ENCODE measurements at places on chromosomes 16 and 17. TPM values are rescaled to one million over a fixed set of nuclear protein-coding genes. Genes with fewer than 3 reads are reported as not detected.

FNDC8 gene
- not detected for total RNA-seq

TMEM114 gene
- total RNA-seq, result not detected

TVP23A gene
- total RNA-seq, result not detected

SLC22A31 gene
- 8.4 TPM for total RNA-seq

SYNGR3 gene
- 2.8 TPM for total RNA-seq

CD300E gene
- total RNA-seq, result not detected

RRAD gene
- 1.2 TPM for total RNA-seq

SLC47A1 gene
- 0.15 TPM for total RNA-seq

IRX3 gene
- total RNA-seq, result not detected

- H3K36me3 ChIP-seq, result no peaks in the 10 kb centered on the region
- peak overlapping the region; percentile 92 for H3K27ac ChIP-seq
- H3K27me3 ChIP-seq, result no peaks in the 10 kb centered on the region
- H3K4me1 ChIP-seq, result peaks cover 19% of the 10 kb centered on the region
- DNase-seq, result peak; percentile 88
- peak overlapping the region; percentile 51 for H3K4me3 ChIP-seq
Measured at GRCh38 chr17:7803981-7804380, 30.0 kb upstream of the KDM6B start.

- no peak overlapping the region for H3K4me3 ChIP-seq
- peaks cover 15% of the 10 kb centered on the region for H3K36me3 ChIP-seq
- no peaks in the 10 kb centered on the region for H3K27me3 ChIP-seq
- H3K27ac ChIP-seq, result no peak overlapping the region
- peak; percentile 55 for DNase-seq
Measured at GRCh38 chr16:48576927-48577326, 33.1 kb downstream of the N4BP1 start.

DNA sequence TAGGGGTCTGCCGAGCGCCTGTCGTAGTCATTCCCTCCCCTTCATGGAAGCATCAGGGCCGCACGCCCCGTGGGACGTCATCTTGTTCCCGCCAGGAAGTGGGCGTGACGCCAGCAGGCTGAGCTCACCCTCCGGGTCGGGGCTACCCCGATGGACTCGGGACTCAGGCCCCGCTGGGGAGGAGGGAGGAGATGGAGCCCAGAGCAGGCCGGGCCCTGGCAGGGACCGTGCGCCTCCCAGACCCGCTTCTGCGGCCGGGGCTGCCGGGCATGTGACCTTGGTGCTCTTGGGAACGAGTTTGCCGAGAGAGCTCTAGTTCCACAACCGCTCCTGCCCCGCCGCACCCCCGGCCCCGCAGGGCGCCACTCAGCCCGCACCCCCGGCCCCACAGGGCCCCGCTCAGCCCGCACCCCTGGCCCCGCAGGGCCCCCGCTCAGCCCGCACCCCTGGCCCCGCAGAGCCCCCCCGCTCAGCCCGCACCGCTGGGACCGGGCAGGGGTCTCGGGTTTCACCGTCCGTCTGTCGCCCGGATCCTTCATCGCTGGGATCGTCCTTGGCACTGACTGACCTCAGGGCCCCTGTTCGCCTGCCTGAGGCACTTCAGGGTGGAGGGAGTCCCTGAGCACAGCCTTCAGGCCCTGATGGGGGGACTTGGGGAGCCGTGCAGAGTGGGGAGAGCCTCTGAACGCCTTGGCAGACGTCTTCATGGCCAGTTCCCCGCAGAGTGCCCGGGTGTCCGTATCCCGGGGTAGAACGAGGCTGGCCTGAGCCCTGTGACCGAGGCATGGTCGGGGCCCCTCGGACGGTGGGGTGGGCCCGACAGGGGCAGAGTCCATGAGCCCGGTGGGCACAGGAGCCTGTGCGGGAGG is 5.8 kb downstream of the CACNA1H start:
- no peak overlapping the region for H3K27ac ChIP-seq
- no peak for DNase-seq
- no peak overlapping the region for H3K4me3 ChIP-seq
- no peaks in the 10 kb centered on the region for H3K36me3 ChIP-seq

DNA sequence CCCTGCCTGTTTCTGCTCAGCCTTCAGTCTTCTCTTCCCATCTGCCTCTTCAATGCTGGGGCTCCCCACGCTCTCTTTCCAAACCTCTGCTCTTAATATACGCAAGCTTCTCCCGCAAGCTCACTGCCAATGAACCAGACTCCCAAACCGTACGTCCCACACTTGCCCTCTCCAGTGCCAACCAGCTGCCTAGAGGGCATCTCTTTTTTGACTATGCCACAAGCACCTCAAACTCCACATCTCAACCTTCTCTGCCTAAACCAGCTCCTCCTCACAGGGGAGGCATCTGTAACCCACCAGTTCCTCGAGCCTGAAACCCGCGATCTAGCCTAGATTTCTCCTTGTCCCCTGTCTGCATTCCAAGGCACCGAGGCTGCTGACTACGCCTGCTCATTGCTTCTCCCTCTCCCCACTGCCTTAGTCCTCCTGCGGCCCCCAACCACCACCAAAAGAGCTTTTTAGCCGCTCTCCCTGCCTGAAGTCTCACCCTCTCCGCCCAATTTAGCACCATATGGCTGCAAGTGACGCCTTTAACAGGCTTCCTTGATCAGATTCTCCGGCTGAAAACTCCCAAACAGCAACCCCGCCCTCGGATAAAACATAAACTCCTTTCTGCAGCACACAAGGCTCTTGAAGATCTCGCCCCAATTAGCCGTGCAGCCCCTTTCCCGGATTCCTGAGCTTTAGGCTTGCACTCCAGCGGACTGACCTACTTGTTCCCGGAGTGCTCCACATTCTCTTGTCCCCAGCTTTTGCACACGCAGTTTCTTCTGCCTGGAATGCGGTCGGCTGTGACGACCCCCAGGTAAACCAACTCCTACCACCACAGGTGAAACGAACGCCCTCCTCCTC is 1.5 kb downstream of the GGA2 start:
- no peaks in the 10 kb centered on the region for H3K27me3 ChIP-seq
- peak; percentile 4 for DNase-seq
- H3K27ac ChIP-seq, result no peak overlapping the region
- peaks cover 21% of the 10 kb centered on the region for H3K4me1 ChIP-seq
- peak overlapping the region; percentile 80 for H3K4me3 ChIP-seq
- no peaks in the 10 kb centered on the region for H3K36me3 ChIP-seq

GRCh38 chr17:73639932-73640331 is 4.3 kb downstream of the SDK2 start:
- peaks cover 80% of the 10 kb centered on the region for H3K27me3 ChIP-seq
- H3K36me3 ChIP-seq, result no peaks in the 10 kb centered on the region
- no peak overlapping the region for H3K4me3 ChIP-seq
- DNase-seq, result peak; percentile 21
- no peaks in the 10 kb centered on the region for H3K4me1 ChIP-seq

- no peaks in the 10 kb centered on the region for H3K27me3 ChIP-seq
- no peak overlapping the region for H3K27ac ChIP-seq
- no peaks in the 10 kb centered on the region for H3K36me3 ChIP-seq
- no peak overlapping the region for H3K4me3 ChIP-seq
- DNase-seq, result no peak
Measured at GRCh38 chr17:17648762-17649161, 32.5 kb upstream of the RAI1 start.

DNA sequence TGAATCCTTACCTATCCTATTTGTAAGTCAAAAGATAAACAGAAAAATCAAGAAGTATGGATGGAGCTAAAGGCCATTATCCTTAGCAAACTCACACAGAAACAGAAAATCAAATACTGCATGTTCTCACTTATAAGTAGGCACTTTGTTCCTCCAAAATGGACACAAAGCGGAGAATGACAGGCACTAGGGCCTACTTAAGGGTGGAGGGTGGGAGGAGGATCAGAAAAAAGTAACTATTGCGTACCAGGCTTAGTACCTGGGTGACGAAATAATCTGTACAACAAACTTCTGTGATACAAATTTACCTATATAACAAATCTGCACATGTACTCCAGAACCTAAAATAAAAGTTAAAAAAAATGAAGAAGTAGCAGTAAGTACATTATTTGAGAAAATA is 164.3 kb downstream of the PARN start:
- H3K4me1 ChIP-seq, result no peaks in the 10 kb centered on the region
- no peak for DNase-seq
- no peaks in the 10 kb centered on the region for H3K27me3 ChIP-seq

- H3K36me3 ChIP-seq, result no peaks in the 10 kb centered on the region
- H3K4me3 ChIP-seq, result no peak overlapping the region
- no peak overlapping the region for H3K27ac ChIP-seq
- no peak for DNase-seq
- no peaks in the 10 kb centered on the region for H3K27me3 ChIP-seq
Measured at GRCh38 chr17:50629902-50630301, 4.8 kb upstream of the ABCC3 start.

DNA sequence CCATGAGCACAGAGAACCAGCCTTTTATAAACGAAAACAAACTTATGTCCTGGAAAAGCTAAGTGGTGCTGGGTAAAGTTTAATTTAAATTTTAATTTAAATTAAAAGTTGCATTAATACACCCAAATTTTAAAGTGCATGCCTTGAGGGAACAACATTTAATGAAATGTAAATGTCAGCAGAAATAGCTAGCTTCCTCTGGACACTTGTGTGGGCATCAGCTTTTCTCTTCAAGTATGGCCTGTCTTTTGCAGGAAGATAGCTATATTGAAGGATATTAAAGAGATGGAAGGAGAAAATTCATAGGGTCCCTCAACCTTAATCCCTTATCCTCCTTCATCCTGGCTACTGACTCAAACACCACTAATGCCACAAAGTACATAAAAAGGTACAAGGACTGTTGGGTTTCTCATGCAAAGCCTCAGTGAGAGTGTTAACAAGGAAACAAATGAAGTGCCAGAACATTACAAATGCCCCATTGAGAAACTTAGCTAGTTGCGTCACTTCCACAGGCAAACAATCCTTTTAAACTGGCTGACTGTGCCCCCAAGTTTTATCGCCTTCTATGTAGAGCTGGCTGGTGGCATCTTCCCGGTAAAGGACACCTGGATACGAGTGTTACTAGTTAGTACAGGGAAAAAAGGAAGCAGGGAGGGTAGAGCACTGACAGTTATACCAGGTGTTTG is 14.1 kb downstream of the PHF12 start:
- H3K36me3 ChIP-seq, result peaks cover 5% of the 10 kb centered on the region
- peak overlapping the region; percentile 88 for H3K27ac ChIP-seq
- DNase-seq, result peak; percentile 44

DNA sequence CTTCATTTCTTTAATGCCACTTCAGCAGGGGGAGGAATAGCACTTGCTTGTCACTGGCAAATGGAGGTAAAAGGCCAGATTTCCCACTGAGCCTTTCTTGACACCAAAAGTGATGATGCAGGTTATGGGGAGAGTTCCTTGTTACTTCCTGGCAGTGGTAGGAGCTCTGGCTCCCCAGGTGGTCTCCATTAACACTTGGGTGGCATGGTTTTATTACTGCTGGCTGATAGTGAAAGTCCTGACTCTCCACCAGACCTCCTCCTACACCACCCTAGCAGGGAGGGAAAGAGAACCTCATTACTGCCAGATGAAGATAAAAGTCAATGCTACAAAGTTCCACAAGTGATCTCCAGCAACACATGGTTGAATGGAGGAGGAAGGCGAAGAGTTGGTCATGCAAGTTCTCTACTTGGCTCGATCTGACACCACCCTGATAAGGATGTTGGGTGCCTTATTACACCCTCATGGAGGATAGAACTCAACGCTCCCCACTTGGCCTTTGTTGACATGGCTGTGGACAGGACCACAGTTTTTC is 152.7 kb upstream of the GNAO1 start:
- no peaks in the 10 kb centered on the region for H3K27me3 ChIP-seq
- DNase-seq, result no peak
- H3K4me1 ChIP-seq, result no peaks in the 10 kb centered on the region
- no peak overlapping the region for H3K4me3 ChIP-seq

DNA sequence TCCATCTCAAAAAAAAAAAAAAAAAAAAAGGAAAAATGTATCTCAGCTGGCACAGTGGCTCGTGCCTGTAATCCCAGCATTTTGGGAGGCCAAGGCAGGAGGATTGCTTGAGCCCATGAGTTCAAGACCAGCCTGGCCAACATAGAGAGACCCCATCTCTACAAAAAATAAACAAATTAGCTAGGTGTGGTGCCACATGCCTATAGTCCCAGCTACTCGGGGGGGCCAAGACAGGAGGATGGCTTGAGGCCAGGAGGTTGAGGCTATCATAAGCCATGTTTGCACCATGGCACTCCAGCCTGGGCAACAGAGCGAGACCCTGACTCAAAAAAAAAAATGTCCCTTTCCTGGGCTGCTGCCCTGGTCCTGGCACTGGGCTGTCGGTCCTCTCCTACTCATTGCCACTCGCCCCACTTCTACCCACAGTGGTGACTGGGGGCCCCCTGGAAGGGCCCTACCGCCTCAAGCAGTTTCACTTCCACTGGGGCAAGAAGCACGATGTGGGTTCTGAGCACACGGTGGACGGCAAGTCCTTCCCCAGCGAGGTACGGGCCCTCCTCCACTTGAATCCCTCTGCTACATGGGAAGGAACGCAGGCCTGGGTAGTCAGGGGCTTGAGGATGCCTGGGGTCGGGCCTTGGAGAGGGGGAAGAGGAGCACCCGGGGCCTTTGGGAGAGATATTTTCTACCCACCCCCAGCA is 6.1 kb downstream of the CA7 start:
- no peak overlapping the region for H3K27ac ChIP-seq
- no peaks in the 10 kb centered on the region for H3K4me1 ChIP-seq
- H3K27me3 ChIP-seq, result peaks cover 2% of the 10 kb centered on the region
- H3K36me3 ChIP-seq, result no peaks in the 10 kb centered on the region

- H3K4me1 ChIP-seq, result peaks cover 19% of the 10 kb centered on the region
- no peaks in the 10 kb centered on the region for H3K27me3 ChIP-seq
- H3K36me3 ChIP-seq, result no peaks in the 10 kb centered on the region
- H3K27ac ChIP-seq, result no peak overlapping the region
Measured at GRCh38 chr17:50918071-50918932, 52.1 kb upstream of the TOB1 start.

DNA sequence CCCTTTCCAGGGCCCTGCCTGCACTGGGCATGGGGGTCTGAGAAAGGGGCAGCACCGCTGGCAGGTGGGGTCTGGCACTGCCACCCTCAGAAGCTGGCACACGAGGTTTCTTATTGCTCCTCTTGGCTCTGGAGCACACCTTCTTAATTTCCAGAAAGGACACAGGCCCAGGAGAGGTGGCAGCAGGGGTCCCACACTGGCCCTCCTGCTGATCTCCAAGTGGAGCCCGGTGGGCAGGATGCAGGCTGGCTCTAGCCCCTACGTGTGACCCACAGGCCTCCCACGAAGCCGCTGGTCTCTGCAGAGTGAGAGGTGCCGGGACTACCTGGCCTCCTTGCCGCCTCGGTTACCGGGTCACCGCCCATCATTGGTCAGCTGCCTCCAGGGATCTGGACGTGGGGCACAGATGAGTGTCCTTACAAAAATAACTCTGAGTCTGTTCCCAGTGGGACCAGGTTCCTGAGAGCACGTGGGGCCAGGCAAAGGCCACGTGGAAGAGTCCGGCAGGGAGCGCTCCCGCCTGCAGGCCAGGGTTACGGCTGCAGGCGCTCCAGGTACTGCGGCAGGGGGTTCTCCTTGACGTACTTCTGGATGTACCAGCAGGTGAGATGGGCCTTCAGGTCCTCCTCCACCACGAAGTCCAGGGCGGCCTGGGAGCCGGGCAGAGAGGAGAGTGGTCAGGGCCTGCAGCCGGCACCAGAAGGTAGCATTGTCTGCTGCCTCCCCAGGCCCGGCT is 10.3 kb downstream of the NATD1 start:
- no peaks in the 10 kb centered on the region for H3K27me3 ChIP-seq
- H3K27ac ChIP-seq, result no peak overlapping the region
- no peak overlapping the region for H3K4me3 ChIP-seq
- H3K4me1 ChIP-seq, result no peaks in the 10 kb centered on the region
- no peaks in the 10 kb centered on the region for H3K36me3 ChIP-seq

- no peak for DNase-seq
- no peaks in the 10 kb centered on the region for H3K4me1 ChIP-seq
- H3K27me3 ChIP-seq, result no peaks in the 10 kb centered on the region
- no peak overlapping the region for H3K4me3 ChIP-seq
- H3K27ac ChIP-seq, result no peak overlapping the region
Measured at GRCh38 chr16:29702269-29702668, 23.3 kb downstream of the QPRT start.

Measured in PC-3 (cell line).